ENCODE measurements at places on chromosomes 7 and 10.

GRCh38 chr7:1219498-1219897 is 13.2 kb upstream of the UNCX start:
- DNase-seq: no peak

DNA sequence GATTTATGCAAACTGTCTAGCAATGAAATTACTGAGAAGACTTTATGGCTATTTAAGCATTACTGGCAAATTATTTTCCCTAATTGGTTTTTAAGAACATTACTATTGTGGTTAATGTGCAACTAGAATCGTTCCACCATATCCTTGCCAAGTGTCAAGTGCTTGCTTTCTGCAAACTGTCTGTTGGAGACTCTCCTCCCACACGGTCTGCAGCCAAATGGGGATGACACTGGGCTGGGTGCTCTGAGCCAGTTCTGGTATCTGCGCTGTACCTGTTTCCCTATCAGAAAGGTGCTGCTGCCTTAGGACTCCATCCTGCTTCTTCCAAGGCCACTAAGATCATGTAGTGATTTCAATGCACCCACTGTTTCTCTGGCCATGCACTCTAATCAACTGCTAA is 110.4 kb downstream of the RAMP3 start:
- DNase-seq: no peak

DNA sequence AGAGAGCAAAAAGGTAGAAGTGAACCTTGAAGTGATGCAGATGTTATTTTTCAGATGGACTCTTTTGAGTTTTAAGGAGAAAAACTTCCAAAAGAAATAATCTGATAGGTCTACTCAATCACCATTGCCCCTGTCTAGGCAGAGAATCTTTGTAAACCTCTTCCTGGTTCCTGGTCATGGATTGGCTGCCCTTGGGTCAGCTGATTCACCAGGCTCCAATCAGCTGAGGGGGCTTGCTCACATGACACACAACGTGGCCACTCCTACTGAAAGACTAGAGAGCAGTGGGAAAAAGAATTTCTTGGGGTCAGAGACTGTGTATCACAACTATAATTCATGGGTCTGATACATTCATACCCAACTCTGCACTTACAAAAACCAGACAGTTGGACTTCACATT is 20.0 kb upstream of the JCAD start:
- DNase-seq: no peak

DNA sequence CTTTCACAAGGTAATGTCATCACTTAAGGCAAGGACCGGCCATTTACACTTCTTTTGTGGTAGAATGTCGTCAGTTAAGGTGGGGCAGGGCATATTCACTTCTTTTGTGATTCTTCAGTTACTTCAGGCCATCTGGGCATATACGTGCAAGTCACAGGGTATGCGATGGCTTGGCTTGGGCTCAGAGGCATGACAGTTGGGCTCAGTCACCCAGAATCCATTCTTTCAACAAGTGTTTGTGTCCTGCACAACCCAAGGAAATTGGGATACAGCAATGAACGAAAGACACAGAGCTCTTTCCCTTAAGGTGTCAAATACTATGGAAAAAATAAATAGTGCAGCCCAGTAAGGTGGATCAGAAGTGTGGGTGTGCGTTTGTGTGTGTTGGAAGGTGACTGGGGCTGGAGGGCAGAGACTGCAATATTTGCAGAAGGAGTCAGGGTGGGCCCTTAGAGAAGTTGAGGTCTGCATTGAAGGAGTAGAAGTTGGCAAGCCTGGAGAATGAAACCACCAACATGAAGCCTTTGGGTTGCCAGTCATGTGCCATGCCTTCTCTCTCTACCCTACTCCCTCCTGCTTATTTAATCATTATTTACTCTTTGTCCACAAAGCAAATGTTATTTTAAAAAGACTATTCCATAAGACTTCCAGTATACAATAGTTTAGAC is 222.8 kb upstream of the PRKCQ start:
- no peak for DNase-seq

DNA sequence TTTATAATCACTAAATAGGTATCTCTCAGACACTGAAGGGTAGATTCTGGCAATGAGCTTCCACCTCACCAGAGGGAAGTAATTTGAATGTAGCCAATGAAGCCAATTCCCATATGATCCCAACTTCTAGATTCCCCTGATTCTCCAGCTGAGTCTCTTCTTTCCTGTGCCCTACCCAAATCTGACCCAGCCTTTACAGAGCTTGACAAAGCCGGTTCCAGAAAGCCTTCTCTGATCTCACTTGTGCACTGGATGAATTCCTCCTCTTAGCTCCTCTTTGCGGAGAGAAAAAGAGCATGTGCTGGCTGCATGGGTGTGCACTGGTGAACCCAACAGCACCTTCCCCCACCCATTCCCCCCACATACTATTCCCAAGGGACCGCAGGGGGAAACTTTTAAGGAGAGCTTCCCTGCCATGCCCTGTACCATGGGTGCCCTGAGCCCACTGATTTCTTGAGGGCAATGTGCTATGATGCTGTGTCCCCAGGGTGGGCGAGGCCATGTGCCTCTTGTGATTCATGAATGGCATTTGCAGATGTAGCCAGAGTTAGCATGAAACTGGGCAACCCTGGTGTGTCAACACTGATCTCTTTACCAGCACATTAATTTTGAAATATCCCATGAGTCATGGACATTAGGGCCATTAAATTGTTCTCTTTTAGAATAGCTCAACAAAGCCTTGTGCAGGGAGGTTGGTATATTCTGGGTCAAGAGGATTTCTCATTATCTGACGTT is 50.4 kb upstream of the PLEKHA1 start:
- no peak for DNase-seq

- DNase-seq: peak; percentile 57
Measured at GRCh38 chr10:119315128-119316001, 108.0 kb downstream of the GRK5 start.

- DNase-seq: no peak
Measured at GRCh38 chr10:30752481-30752881, 122.9 kb upstream of the LYZL2 start.

DNA sequence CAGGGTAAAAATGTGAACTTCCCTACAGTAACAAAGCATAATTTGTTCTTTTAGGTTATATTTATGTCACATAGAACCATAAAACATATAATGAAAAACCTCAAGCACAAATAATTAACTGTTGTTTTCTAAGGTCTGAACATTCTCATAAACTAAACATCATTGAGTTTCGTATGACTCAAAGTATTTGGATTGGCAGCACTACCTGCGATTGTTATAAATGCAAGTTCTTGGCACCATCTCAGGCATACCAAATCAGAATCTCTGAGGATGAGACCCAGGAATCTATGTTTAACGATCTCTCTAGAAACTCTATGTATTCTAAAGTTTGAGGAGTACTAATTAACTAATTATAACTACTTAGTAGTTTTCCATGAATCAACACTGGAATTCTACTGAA is 22.5 kb downstream of the ORC5 start:
- peak; percentile 83 for DNase-seq

DNA sequence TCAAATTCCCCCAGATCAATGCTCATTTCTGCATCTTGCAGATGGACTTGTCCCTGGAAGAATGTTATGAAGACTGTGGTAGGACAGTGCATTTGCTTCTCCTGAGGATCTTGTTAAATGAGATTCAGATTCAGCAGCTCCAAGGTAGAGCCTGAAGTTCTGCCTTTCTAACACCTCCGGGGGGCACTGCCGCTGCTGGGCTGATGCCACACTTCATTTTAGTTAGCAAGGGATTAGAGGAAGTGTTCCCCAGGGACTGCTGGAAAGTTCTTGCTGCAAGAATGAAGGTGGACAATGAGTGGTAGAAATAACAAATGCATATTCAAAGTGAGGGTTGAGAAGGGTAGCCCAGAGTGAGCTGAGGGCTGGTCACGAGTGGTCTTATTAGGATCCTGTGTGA is 434.3 kb upstream of the AKR1E2 start:
- peak; percentile 27 for DNase-seq

DNA sequence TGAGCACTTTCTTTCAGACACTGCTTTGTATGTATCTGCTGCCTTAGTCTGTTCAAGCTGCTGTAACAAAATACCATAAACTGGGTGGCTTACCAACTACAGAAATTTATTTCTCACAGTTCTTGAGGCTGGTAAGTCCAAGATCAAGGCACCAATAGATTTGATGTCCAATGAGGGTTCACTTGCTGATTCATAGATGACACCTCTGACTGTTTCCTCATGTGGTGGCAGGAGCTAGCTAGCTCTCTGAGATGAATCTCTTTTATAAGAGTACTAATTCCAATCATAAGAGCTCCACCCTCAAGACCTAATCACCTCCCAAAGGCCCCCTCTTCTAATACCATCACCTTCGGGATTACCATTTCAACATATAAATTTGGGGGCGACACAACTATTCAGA is 76.6 kb upstream of the ADO start:
- DNase-seq: no peak

DNA sequence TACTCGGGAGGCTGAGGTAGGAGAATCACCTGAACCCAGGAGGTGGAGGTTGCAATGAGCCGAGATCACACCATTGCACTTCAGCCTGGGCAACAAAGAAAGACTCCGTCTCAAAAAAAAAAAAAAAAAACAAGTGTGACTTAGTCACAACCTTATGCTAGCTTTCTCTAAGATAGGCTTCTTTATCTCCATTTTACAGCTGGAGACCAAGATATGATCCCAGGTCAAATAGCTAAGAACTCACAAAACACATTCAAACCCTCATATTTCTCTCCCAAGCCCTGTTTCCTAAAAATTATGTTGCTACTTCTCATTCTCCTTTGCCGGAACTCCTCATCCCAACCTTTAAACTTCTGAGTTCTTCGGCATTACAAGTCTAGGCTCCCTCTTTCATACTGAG is 13.0 kb upstream of the DHTKD1 start:
- DNase-seq: no peak

GRCh38 chr10:44760513-44760912 is 150.6 kb upstream of the TMEM72 start:
- DNase-seq: no peak

- DNase-seq: peak; percentile 62
Measured at GRCh38 chr10:83820033-83820432, 319.3 kb upstream of the GHITM start.

- DNase-seq: no peak
Measured at GRCh38 chr10:59854571-59854970, 51.8 kb downstream of the CCDC6 start.

- peak; percentile 5 for DNase-seq
Measured at GRCh38 chr7:16399265-16399831, 22.0 kb downstream of the CRPPA start.

DNA sequence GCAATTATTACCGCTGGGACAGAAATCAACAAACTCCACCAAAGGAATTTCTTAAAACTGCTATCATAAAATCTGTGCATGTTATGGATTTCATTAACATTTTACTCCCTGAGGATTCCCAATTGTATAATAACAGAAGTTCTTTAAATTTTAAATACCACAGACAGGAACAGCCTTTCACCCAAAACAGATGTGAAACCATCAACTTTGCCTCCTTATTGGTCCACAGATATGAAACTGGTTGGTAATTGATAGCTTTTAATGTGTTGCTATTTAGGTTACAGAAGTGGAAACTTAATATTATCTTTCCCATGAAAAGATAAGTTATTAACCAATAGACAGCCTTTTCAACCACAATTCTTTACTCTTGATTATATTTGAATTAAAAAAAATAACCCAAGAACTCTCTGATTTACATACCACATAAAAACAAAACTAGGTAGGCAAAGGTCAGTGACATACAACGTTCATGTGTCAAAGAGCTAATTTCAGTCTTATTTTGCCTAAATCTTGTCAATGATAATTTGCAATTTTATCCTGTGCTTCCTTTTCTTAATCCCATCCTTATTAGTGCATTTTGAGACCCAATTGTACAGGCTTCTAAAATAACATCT is 90.0 kb downstream of the NRP1 start:
- DNase-seq: no peak

DNA sequence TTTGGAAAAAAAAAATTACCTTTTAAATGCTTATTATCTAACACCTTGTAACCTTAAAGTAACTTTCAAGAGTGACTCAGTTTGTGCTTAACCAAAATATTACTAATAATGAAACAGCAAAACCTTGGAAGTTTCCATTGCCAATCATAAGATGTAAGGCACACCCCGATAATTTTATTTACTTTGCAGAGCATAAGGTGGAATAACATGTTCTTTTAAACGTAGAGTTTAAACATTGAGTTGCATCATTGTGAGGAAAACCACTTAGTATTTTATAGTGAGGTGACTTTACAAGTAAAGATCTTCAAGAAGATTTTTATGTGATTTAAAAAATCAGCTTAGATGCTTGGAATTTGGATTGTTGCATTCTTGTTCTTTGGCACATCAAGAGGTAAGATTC is at the start of gene PNLIPRP3:
PNLIPRP3 (plus strand) TSS at position 177 of the 400 bp plus-strand sequence; CDS start at position 343, 166 bp downstream.
- DNase-seq: no peak

DNA sequence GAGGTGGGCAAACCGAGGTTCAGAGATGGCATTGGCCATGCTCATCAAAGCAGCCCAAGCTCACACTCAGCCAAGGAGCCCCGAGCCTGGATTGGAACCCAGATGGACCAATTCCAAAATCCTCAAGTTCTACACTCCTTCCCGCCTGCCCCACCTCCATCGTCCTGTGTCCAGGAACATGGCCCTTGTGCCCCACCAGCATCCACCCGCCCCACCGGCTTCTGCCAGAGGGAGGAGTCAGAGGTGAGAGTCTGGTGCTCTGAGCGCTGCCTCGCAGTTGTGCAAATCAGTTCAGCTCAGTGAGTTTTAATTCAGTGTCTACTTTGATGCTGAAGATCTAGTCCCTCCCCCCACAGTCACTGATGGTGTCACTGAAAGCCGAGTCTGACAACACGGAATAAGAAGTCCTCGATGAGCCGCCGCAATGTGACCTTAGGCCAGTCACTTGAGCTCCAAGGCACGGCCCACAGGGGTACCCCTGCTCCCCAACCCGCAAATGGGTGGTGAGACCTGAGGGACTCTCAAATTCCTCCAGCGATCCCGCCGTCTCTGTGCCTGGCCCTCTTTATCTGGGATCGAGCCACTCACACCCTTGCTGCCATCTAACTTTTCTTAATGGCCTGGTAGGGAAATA is 26.3 kb downstream of the PRKAG2 start:
- no peak for DNase-seq

DNA sequence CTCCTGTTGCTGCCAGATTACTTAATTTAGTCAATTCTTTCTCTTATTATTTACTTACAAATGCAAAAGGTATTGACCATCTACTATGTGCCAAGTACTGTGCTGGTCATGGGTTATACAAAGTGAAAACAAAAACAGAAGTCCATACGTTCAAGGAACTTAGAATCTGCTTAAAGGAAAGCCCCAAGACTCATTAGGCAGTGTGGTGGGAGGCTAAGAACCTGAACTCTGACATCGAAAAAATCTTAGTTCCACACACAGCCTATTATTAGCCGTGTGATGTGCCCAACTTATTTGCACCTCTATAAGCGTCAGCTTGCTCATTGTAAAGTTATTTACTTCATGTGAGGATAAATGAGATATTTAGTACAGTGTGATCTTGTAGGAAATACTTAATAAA is 227.4 kb upstream of the SORCS1 start:
- DNase-seq: no peak

- no peak for DNase-seq
Measured at GRCh38 chr10:28666751-28667467, 10.4 kb upstream of the BAMBI start.

Measured in endothelial cell of umbilical vein (primary cell).